ENCODE measurements at places on chromosomes 11 and 22.

DNA sequence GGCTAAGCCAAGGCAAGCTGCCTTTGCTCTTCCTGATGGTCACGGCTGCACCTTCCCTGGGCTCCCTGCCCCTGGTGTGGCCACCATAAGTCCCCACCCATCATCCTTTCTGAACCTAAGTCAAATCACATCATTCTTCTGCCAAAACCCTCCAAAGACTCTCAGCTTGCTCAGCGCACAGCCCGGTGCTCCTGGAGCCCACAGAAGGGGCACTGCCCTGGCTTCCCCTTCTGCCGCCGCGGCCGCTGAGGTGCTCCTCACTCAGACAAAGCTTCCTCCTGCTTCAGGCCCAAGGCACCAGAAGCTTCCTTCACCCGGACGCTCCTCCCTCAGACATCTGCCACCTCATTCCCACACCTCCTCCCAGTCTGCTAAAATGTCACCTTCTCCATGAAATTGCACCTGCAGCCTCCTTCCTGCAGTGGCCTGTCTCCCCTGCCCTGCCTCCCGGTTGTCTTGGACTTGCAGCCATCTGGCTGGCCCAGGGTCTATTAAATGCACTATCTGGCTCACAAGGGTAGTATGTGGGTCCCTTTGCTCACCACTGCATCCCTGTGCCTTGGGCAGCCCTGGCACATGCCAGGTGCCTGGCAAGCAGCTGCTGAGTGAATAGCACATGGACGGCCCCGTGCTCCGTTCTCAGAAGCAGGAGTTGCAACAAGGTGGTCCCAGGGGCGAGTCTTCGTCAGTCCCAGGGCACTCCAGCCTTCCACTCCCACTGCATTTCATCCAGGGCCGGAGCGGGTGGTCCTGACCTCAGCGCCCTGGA, 108.2 kb downstream of the WNT7B start:
- DNase-seq, result no peak

DNA sequence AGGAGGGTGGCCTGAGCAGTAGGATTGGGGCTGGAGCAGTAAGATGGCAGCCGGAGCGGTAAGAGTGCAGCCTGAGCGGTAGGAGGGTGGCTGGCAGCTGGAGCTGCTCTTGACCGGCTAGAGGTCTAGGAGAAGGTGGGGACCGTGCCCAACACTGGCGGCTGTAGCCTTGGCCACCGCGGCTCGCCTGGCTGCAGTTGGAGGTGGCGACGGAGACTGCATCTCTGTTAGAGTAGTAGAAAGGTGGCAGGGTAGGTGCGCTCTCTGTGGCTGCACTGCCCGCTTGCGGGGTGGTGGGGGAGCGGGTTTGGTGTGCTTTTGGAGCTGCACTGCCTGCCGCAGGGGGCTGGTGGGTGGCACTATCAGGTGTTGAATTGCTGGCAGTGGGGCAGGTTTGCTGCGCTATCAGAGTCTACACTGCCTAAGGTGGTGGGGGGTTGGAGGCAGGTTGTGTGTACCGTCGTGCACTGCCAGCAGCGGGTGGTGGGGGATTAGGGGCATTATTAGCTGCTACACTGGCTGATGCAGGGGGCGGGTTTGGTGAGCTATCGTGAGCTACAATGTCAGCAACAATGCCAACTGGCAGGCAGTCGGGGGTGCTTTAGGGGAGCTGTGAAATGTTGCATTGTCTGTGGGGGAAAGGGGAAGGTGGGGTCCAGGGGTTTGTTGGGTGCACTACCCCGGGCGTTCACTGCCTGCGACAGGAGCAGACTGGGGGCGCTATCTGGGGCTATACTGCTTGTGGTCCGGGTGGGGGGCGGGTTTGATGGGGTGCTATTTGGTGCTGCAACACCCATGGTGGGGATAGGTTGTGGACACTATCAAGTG, 4461.3 kb upstream of the OR11H1 start:
- no peak for DNase-seq

DNA sequence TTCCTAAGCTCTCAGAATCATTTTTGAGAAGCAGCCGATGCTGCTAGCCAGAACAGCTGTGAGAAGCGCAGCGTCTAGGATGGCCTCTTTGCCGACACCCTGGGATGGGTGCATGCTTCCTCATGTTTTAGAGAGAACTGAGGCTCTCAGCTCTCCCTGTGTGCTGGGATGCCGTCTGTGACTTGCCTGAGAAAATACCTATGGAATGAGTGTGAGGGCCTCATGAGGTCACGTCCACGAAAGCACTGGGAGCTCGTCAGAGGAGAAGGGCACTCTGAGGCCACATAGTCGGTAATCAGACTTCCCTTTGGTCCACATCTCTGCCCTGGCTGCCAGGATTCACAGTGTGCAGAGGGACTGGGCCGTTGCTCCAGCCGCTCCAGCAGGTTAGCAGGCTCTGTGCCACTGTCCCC, 54.7 kb downstream of the MICAL3 start:
- no peak for DNase-seq

- no peak for DNase-seq
These were observed 78.5 kb downstream of the SPON1 start for GRCh38 chr11:14041040-14041439.

DNA sequence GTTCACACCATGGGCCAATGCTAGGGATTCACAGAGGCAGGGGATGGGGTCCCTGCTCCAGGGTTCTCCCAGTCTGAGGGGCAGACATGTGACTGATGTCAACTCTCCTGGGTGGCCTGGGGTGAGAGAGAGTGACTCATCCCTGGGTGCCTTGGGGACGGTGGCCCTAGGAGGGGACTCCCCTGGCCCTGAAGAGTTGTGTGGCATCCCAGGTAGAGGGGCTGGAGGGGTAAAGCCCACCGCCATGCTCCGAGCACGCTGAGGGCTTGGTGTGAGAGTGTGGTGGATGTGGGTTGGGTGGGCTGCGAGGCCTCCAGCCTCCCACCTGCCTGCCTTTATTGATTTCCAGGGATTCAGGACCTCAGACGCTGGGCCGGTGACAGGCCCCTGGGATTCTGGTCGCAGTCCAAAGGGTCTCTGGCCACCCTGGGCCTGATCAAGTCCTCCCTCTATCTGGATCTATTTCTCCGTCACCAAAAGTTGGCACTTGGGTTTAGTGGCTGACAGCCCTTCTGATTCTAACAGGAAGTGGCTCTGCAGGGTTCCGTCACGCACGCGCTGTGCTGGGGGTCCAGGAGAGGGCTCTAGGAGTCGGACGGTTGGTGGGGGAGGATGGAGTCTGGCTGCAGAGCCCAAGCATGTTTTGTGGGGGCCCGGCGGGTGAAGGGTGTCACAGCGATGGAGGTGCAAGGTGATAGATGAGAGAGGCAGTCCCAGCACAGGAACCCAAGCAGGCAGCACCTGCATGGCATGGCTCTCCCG, 27.3 kb upstream of the WNT7B start:
- no peak for DNase-seq

GRCh38 chr11:121391914-121392313, 60.2 kb upstream of the SORL1 start:
- DNase-seq, result no peak

DNA sequence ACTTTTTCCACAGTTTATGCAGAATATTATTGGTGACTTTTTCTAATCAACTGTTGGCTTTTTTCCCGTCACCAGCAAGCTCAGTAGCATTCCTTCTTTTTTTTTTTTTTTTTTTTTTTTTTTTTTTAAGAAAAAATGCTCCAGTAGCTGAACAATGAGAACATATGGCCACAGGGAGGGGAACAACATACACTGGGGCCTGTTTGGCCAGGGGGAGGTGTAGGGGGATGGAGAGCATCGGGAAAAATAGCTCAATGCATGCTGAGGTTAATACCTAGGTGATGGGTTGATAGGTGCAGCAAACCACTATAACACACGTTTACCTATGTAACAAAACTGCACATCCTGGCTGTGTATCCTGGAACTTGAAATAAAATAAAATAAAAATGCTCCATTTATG, 82.5 kb downstream of the ARHGAP42 start:
- DNase-seq, result no peak

DNA sequence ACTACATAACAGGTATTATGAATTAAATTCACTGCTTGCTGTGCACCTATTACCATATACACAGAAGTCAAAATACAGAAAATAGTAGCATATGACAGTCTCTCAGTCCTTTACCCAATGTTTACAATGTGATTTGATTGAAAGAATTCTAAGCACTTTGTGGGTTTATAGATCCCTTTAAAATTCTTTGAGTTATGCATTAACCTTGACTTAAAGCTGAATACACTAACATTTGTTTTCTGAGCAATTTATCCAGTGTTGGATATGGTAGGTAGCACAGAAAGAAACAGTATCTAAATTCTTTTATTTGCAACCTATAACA, 230.8 kb upstream of the DDI1 start:
- DNase-seq, result no peak

- no peak for DNase-seq
These were observed 290.1 kb downstream of the BUD13 start for GRCh38 chr11:116482716-116483115.

DNA sequence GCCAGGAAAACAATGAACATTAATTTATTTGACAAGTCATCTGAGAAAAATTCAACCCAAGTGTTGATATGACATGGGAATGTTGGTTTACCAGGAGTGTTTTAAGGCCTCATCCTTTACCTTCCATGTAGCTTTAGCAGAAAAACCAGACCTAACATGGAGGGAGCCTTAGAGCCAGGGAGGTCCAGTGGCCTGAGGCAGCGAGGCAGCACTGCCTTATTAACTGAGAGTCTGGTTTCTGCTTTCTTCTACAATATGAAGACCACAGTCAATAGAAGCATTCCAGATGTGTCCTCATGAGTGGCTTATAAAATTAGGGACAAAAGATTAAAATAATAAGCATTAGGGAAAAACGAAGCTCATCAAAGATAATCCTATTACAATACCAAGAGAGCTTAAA, 61.5 kb downstream of the DKK3 start:
- DNase-seq, result no peak

DNA sequence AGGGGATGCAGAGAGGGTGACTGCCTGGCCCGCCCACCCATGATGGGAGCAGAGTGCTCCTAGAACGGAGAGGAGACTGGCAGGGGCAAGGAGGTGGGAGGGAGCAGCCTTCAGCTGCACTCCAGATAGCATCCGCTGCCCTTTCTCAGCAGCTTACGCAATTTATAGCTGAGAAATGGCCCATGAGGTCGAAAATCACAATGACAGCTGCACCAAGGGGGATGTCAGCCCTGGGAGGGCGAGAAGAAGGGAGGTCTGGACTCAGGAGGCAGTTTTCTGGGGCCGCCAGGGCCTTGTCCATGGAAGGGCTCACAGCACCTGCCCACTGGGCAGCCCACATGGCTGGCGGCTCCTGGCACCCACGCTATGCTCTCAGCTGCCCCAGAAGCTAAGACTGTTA, 17.6 kb upstream of the MOB2 start:
- DNase-seq, result no peak

DNA sequence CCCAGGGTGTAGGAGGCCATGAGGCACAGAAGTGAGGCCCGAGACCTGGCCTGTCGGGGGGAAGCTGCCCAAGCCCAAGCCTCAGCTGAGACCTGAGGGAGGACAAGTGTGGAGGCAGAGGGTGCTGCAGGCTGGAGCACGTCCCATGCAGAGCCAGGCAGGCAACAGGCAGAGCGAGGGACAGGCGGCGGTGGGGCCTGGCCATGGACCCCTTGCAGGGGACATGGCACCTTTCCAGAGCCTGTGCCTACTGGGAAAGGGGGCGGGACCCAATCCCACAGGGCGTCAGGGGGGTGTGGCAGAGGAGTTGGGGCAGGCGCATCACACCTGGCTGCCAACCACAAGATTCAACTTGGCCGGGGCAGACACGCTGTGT, 4.3 kb downstream of the TNNI2 start:
- DNase-seq, result no peak
